HepG2 (cell line): ENCODE measurements at places on chromosomes 7 and 10.
A peak's percentile ranks its signal among the peaks of the same experiment; 100 is the strongest.

GRCh38 chr7:43639858-43640491 is 57.1 kb downstream of the STK17A start:
- H3K27me3 ChIP-seq, result no peaks in the 10 kb centered on the region
- peaks cover 16% of the 10 kb centered on the region; the same call in 1 of the 2 replicates for H3K36me3 ChIP-seq
- no peak overlapping the region for H3K4me3 ChIP-seq
- DNase-seq, result peak; percentile 98
- peak overlapping the region; percentile 97 for H3K27ac ChIP-seq
- peaks cover 64% of the 10 kb centered on the region for H3K4me1 ChIP-seq

GRCh38 chr7:99209781-99210180 is 1.9 kb upstream of the KPNA7 start:
- H3K36me3 ChIP-seq, result no peaks in the 10 kb centered on the region
- peak overlapping the region; percentile 98 for H3K27ac ChIP-seq
- DNase-seq, result no peak
- no peaks in the 10 kb centered on the region for H3K27me3 ChIP-seq

DNA sequence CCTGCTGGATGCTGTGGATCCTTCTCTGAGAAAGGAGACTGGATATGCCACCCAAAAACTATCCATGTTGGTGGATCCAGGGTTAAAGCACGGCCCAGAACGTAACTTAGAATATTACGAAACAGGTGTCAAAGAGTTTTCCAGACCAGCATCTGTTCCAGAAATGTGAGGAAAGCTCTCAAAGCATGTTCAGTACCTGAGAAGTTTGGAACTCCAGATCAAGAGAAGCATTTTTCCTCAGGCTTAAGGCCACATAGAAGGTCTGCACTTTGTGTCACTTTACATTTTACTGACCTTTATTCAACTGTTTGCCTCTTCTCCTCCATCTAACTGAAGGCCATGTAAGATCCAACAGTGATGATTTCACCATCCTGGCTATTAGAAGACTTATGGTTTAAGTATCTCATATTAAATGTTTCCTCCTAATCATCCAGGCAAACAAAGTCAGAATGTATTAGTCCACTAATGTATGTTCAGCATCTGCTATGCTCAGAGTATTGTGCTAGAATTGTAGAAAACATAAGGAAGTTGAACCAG is 340.7 kb upstream of the LRGUK start:
- no peak for DNase-seq
- no peaks in the 10 kb centered on the region for H3K4me1 ChIP-seq
- no peaks in the 10 kb centered on the region for H3K27me3 ChIP-seq
- no peak overlapping the region for H3K27ac ChIP-seq
- H3K36me3 ChIP-seq, result no peaks in the 10 kb centered on the region

GRCh38 chr10:124302951-124303505 is 115.7 kb downstream of the OAT start:
- DNase-seq, result no peak
- H3K4me1 ChIP-seq, result no peaks in the 10 kb centered on the region
- H3K4me3 ChIP-seq, result no peak overlapping the region
- no peaks in the 10 kb centered on the region for H3K27me3 ChIP-seq
- no peak overlapping the region for H3K27ac ChIP-seq
